Myocyte (in vitro differentiated cells): ENCODE measurements at places on chromosomes 1 and 21. TPM values are rescaled to one million over a fixed set of nuclear protein-coding genes. Genes with fewer than 3 reads are reported as not detected.

DNA sequence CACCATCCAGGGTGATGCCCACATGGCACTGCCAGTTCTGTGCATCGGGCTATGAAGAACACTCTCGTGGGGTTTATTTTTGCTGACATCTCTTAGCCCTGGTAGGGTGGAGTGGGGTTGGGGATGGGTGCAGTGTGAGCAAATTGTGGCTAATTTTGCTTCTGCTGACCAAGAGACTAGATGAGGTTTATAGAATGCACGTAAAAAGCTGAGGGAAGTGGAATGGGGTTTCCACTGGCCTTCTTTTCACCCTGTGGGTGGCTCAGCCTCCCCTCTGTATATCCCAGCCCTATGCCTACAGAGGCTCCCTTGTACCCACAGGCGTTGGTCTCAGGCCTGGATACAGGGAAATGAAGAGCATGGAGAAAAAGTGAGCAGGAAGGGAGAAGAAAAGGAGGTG, 44.1 kb upstream of the RAB4A start:
- DNase-seq, result no peak

Gene RNU1-4
- not detected in 2 replicates for total RNA-seq

- DNase-seq, result no peak
These were observed 421.4 kb upstream of the RUNX1 start for GRCh38 chr21:35470522-35470921.

DNA sequence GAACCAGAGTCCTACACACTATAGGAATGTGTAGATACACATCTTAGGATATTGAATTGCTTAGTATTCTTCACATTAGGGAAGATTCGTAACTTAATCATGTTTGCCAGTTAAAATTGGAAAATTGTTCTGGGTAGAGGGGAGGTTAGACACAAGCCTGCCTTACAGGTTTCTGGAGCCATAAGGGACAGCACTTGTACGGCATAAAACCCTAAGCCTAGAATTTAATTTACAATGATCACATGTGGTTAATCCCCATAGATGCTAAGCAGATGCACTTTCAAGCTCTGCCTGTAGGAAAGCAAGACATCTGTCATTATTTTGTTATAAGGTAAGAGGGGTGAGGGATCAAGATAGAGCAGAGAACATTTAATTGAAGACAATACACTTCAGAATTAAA, 820.7 kb downstream of the NCAM2 start:
- no peak for DNase-seq

DNA sequence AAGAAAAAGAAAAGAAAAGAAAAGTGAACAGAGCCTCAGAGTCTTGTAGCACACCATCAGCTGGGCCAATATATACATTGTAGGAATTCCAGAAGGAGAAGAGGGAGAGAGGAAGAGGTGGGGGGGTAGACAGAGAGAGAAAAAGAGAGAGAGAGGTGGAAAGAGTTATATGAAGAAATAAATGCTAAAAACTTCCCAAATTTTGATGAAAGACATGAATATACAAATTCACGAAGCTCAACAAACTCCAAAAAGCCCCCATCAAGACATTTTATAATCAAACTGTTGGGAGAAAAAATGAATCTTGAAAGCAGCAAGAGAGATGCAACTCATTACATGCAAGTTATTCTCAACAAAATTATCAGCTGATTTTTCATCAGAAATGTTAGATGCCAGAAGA, 41.5 kb upstream of the TSHB start:
- no peak for DNase-seq

DNA sequence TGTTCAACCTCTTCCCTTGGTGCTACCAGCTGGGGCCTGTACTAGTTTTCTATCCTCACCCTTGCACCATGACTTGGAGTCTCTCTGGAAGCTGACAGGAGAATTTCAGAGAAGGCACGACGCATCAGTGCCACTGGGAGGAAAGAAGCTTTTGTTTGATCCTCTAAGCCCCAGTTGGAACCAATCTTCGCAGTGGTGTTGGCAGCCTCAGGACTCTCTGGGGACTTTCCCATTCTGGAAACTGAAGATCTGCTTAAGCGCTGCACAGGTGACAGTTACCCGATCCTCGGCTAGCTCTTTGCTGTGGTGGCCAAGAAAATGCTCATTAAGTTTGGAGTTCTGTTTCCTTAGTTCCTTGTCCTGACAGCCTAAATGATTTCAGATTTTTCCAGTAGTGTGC, 222.3 kb downstream of the RHOU start:
- DNase-seq, result no peak

Gene AADACL4
- not detected in 2 replicates for total RNA-seq

- no peak for DNase-seq
These were observed 145.5 kb downstream of the USP25 start for GRCh38 chr21:15875286-15875685.

- peak; percentile 55 for DNase-seq
These were observed 351.9 kb downstream of the ADGRL2 start for GRCh38 chr1:82152356-82153271.

Gene TEDDM1
- not detected in 2 replicates for total RNA-seq

DNA sequence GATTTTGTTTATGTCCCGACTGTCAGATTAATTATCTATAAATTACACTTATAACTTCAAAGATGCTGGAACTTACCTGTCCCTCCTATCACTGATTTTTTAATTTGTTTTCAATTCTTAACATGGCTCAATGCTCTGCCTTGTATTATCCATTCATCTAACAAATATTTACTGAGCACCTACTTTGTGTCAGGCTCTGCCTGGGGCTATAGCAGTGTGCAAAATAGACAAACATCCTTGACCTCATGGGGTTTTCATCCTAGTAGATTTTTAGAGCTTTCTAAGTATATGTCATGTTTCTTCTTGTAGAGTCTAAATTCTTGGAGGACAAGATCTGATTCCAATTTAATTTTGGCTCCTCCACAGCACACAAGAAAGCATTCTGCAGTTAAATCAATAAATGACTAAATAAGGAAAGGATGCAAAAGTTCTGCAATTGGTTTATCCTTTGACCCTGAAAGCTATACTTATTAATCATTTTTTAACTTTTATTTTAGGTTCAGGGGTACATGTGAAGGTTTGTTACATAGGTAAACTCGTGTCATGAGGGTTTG, 10.8 kb upstream of the SMYD2 start:
- DNase-seq, result no peak

DNA sequence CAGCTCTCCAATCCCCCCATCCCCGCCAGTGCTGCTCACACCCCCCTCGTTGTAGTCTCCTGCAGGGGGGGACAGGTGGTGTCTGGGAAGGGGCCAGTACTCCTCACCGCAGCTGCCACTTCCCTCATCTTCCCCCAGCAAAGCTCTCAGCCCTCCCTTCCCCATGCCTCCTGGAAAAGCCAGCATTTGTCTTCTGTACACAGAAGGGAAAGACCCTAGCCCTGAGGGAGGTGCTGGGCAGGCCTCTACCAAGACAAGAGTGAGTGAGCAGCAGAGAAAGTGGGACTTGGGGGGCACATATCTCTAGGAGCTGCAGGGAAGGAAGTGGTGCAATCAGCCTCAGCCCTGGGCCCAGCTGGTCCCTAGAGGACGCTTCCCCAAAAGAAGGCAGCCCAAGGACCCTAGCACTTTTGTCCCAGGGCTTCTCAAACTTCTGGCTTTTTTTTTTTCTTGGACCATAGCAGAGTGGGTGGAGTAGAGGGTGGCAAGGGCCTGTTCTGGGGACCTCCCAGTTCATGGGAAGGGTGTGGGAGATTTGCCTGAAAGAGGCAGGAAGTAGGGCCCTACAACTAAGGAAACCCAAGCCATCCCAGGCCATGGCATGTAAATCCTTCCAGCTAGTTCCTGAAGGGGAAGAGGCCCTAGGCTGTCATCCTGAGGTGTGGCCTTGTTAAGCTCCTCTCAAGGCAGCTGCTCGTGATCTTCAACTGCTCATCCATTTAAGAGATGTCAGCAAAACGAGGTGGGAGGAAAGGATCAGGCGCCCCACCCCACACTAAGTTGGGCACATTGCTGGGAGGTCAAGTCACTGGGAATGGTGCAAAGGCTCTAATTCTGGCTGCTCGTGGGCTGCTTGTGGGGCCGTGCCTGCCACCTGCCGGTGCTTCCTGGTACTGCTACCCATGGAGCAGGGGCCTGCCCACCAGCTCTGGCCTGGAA, 12.6 kb downstream of the ZC3H12A start:
- peak; percentile 95 for DNase-seq

Gene KIF26B
- total RNA-seq, result 0.83 and 1.6 TPM in 2 replicates

- peak; percentile 24 for DNase-seq
These were observed 216.3 kb downstream of the COL11A1 start for GRCh38 chr1:102891868-102892625.

GRCh38 chr1:221521686-221522085, 220.2 kb downstream of the DUSP10 start:
- no peak for DNase-seq

- DNase-seq, result no peak
These were observed 26.1 kb upstream of the LAMC2 start for GRCh38 chr1:183159960-183160359.

Gene DCST1
- not detected in 2 replicates for total RNA-seq

Gene STUM
- 0.16 and 0.52 TPM in 2 replicates for total RNA-seq

Gene GJA9
- total RNA-seq, result not detected in 2 replicates

DNA sequence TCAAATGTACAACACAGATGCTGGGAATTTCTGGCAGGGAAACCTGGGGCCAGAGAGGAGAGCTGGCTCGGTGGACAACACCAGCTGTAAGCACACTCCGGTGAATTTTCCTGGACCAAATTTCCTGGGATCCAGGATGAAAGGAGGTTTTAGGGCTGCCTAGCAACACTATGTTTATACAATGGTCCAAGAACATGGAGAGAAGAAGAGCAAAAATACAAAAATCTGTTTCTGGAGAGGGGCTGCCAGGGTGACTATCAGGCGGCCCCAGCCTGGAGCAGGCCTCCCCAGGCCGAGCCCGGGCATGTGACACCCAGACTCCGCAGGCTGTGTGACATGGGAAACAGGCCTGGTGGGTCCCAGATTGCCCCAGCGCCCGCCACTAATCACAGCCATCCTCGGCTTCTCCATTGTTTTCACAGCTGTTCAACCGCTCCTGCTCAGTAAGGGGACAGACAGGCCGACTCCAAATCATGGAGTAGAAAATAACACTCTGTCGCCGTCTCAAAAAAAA, 336.0 kb upstream of the NFIA start:
- peak; percentile 85 for DNase-seq

Gene POGZ
- total RNA-seq, result 29.4 and 33.7 TPM in 2 replicates

Gene KCNE1
- total RNA-seq, result 0.45 TPM in 1 of 2 replicates, not detected in the other

Gene FCRL2
- total RNA-seq, result not detected in 2 replicates

Gene KRTAP12-2
- total RNA-seq, result not detected in 2 replicates

DNA sequence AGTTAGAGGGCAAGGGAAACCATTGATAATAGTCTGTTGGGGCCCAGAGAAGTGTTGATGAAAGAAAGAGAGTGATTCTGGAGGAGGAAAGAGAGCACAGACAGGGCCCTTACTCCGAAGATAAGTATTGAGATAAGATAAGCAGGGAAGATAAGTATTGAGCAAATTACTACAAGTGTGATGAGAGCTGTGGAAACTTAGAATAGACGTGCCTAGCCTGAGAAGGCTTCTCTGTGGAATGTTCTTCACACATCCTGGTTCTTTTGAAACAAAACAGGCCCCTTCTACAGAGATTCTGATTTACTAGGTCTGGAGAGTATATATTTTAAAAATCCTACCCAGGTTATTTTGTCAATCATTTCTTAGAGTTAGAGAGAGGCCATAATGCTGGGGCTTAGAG, 26.4 kb downstream of the FNBP1L start:
- no peak for DNase-seq

DNA sequence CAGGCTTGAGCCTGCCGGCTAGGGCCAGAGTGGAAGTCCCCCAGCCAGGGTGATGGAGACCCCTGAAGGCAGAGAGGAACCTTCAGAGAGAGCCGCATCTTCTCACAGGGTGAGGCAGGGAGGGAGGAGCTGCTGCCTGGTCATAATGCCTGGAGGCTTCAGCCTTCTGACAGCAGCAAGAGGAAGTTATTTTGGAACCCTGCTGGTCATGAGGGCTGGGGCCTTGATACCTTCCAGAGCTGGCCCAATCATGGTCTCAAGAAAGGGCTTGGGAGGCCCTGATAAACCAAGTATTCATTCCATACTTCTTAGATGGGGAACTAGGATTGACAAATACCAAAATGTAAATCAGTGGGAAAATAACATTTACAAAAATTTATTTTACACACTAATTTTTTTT, 26.6 kb upstream of the MPZL1 start:
- DNase-seq, result no peak

DNA sequence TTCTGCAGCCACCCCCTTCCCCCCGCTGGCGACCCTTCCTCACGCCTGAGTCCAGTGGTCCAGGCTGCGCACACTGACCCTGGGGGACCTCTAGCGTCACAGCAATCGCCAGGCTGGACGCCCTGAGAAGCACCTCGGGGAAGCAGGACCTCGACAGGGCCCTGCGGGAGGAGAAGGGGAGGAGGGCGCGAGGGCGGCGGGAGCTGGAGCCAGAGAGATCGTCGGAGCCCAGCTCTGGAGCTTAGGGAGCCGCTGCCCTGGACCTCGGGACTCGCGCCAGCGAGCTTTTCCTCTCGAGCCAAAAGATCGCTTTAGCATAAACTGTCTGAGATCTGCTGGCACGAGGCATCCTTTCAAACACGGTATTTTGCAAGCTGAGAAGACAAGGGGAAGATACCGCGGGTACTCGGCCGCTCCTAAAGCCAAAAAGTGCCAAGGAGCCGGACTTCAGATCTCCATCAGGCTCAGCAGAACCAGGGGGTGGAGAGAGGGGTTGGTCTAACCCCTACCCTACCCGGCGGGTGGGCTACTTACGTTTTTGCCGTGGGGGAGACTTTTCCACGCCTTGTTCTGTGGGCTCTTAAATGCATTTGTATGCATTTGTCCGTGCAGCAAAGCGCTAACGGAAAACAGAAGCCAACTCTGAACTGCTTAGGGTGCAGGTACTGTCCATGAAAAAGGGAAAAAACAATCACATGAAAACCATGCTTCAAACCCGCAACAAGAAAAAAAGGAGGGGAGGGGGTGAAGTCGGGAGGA, 586 bp downstream of the COL24A1 start:
- peak; percentile 29 for DNase-seq

- DNase-seq, result no peak
These were observed 21.8 kb upstream of the OTUD3 start for GRCh38 chr1:19860418-19860817.

Gene SEMA6C
- total RNA-seq, result 73.1 and 132 TPM in 2 replicates

- DNase-seq, result no peak
These were observed 18.0 kb downstream of the C8A start for GRCh38 chr1:56872597-56872996.

DNA sequence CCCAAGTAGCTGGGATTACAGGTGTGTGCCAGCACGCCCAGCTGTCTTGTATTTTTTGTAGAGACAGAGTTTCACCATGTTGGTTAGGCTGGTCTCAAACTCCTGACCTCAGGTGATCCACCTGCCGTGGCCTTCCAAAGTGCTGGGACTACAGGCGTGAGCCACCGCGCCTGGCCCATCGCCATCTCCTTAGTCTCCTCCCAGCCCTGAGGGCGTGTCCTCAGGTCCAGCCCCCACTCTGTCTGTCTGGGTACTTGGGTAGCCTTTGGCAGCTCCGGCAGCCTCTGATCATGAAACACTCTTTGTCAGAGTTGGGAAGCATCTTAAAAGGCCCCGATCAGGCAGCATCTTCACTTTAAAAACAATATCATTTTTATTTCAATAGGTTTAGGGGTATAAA, 90.3 kb upstream of the DISP3 start:
- no peak for DNase-seq

Gene SPRR1A
- not detected in 2 replicates for total RNA-seq
